ENCODE measurements at places on chromosomes 4 and X.

DNA sequence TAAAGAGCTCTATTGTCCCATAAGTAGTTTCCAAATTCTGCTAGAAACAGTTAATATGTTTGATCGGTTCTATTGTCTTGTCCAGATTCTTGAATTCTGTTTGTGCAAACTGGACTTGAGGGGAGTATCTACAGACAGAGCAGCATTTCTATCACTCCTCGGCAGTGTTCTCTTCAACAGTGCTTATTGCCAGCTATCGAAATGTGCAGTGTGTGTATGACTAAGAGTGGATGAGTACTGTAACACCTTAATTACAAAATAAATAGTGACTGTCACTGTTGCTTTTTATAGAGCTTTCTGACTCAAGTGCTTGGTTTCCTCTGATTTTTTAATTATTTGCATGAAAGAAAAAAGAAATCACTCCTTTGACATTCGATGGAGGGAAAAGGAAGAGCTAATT, 274.6 kb downstream of the RPA4 start:
- DNase-seq = no peak

- DNase-seq = no peak
These were observed 30.7 kb upstream of the CBR4 start for GRCh38 chr4:169040559-169041261.

GRCh38 chrX:119622356-119623232, 16.4 kb upstream of the NKRF start:
- no peak for DNase-seq

- DNase-seq = no peak
These were observed 50.5 kb downstream of the GRK4 start for GRCh38 chr4:3013839-3014350.

DNA sequence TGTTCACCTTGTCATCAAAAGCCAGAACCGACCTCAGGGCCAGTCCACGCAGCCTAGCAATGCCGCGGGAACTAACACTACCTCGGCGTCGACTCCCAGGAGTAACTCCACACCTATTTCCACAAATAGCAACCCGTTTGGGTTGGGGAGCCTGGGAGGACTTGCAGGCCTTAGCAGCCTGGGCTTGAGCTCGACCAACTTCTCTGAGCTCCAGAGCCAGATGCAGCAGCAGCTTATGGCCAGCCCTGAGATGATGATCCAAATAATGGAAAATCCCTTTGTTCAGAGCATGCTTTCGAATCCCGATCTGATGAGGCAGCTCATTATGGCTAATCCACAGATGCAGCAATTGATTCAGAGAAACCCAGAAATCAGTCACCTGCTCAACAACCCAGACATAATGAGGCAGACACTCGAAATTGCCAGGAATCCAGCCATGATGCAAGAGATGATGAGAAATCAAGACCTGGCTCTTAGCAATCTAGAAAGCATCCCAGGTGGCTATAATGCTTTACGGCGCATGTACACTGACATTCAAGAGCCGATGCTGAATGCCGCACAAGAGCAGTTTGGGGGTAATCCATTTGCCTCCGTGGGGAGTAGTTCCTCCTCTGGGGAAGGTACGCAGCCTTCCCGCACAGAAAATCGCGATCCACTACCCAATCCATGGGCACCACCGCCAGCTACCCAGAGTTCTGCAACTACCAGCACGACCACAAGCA, 898 bp downstream of the UBQLN2 start:
- DNase-seq = no peak

DNA sequence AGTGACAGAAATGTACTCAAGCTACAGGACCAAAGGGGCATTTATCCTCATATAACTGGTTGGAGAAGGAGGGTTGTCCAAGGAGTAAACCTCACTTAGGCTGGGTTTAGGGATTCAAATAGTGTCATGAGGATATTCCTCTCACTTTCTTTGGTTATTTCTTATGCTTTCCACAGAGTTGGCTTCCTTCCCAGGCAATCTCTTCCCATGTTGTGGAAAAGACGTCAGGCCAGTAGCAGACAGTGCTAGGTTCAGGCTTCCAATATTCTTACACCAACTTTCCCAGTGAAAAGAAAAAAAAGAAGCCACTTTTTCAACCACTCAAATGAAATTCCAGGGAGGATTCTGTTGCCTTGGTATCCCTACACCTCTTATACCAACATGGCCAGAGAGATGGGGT, 653.0 kb downstream of the C4orf33 start:
- no peak for DNase-seq

- no peak for DNase-seq
These were observed 152.3 kb upstream of the BMP3 start for GRCh38 chr4:80878218-80878617.

DNA sequence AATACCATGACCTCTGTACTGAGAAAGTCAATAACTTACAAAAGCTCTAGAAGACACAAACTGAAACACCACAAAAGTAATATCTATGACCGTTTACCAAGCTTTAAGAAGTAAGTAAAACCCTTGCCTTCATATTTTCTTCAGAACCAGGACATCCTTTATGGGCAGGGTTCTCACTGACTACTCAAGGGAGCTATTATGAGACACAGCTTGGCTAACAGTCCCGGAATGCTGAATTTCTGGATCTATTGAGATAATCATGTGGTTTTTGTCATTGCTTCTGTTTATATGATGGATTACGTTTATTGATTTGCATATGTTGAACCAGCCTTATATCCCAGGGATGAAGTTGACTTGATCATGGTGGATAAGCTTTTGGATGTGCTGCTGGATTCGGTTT, 19.9 kb upstream of the CDS1 start:
- no peak for DNase-seq

DNA sequence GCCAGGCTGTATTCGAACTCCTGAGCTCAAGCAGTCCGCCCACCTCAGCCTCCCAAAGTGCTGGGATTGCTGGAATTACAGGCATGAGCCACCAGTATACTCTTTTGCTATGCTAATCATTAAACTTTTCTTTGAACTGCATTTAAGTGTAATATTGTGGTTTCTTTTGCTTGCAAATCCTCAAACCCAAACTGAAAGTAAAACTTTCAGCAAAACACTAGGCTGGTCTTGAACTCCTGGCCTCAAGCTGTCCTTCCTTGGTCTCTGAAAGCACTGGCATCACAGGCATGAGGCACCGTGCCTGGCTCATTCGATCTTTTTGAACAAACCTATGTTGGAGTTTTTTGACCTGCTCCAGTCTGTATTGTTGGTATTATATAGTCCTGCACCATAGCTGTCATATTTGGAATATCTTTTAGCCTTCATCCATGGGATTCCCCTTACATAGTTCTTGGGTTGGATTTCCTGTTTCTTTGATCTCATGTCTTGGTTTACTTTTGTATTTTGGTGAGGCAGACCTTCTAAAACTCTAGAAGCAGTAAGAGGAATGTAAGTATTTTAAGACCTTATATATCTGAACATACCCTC, 34.1 kb downstream of the MOB1B start:
- no peak for DNase-seq

Measured in T-helper 1 cell (primary cell).